SJSA1 (cell line): ENCODE measurements at places on chromosomes 6 and 20.
A peak's percentile ranks its signal among the peaks of the same experiment; 100 is the strongest.

- DNase-seq, result no peak
Measured at GRCh38 chr6:47729457-47729856, 31.1 kb downstream of the ADGRF4 start.

GRCh38 chr6:45787384-45787783, 228.3 kb downstream of the CLIC5 start:
- no peak for DNase-seq

DNA sequence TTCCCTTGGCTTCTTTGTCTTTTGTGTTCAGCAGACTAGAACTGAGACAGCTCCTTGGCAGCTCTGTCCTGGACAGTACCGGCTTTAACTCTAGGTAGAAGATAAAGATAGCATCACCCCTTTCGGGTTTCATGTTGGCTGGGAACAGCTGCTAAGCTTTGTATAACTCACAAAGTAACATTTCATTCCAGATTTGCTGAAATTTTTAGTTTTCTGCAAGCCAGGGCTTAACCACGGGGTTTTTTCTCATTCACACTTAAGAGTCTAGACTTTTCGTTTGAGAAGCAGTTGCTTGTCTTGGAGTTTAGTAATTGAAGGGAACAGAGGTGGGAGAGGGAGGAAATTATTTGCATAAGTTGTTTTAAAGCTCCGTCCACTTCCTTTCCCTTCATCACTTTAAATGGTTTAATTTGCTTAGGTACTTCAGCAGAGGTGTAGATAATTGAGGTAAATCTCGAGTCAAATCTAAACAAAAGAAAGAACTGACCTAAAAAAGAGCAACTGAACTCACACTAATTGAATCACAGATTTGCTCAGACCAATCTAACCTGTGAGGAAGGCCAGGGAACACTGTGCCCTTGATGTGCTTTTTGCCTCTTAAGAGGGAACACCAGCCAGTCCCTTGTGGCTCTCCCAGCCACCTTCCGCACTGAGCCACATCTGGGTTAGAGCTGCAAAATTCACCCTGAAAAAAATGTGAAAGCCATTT, 48.3 kb downstream of the RREB1 start:
- DNase-seq, result no peak

DNA sequence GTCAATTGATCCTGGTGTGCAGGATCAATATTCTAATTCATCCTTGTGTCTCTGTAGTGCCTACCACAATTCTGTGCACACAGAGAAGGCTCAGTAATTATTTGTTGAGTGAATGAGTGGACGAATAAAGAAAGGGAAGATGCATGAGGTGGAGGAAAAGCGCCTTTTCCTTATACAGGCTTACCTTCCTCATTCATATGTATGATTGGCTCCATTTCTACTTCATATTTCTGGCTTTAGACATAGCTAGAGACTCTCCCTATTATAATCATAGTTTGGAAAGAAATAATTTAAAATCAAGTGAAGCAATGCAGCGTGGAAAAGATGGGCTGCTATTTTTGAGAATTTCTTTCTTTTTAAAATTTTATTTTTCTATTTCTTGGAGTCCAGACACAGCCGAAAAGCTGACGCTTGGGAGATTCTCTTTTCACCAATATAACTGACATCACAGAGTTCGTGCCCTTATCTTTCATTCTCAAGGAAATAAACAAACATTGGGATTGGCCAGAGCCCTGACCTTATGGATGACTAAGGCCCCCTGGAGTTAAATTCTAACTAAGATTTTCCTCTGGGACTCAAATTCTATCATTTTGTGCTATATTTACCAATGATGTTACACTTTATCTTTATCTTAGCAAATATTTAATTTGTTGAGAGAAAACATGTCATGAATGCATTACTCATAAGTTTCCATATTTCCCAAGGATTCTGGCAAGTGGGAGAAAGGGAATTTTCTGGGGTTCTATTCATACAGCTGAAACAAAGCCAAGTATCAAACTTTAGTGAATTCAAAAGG, 48.1 kb downstream of the PRL start:
- no peak for DNase-seq

GRCh38 chr6:113909224-113909856, 52.2 kb downstream of the MARCKS start:
- peak; percentile 67 for DNase-seq
